Stimulated activated CD8-positive, alpha-beta memory T cell treated with anti-CD3 and anti-CD28 coated beads, Interleukin-7, amount 100 ng/mL, for 48 hours (primary cell): ENCODE measurements at places on chromosomes 7 and 10.

- no peak for DNase-seq
Observed at GRCh38 chr10:127971963-127972615, 65.2 kb downstream of the PTPRE start.

GRCh38 chr10:48289501-48290238 lies 15.2 kb upstream of the FRMPD2 start:
- DNase-seq: no peak

DNA sequence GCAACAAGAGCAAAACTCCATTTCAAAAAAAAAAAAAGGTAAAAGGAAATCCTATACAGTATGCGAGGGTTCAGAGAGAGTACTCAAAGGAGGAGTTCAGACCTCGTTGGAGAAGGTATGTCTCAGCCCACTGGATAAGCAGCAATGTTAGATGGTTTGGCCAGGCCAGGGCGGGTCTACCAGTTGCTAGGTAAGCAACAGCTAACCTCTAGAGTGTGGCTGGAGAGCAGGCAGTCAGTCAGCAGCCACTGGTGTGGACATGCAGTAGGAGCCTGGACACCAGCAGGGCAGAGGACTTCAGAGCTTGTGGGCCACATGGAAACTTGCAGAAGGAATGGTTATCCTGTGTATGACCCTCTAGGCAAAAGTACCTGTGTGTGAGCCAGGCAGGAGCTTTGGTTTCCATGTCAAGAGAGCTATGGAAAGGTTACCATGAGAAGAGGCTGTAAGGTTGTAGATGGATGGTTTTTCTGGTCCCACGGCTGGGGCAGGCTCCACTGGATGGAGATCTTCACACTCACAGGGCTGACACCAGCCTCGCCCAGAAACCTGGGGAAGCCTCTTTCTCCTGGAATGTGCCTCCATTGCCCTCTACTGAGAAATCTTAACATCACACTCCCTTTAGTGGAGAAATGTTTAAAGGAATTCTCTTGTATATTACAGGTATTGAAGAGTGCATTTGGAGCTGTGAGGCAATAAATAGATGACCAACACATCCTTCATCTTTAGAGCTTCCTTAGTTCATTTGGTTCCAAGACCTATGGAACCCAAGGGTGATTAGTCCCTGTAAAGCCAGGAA lies 63.6 kb downstream of the CCDC186 start:
- DNase-seq: no peak

DNA sequence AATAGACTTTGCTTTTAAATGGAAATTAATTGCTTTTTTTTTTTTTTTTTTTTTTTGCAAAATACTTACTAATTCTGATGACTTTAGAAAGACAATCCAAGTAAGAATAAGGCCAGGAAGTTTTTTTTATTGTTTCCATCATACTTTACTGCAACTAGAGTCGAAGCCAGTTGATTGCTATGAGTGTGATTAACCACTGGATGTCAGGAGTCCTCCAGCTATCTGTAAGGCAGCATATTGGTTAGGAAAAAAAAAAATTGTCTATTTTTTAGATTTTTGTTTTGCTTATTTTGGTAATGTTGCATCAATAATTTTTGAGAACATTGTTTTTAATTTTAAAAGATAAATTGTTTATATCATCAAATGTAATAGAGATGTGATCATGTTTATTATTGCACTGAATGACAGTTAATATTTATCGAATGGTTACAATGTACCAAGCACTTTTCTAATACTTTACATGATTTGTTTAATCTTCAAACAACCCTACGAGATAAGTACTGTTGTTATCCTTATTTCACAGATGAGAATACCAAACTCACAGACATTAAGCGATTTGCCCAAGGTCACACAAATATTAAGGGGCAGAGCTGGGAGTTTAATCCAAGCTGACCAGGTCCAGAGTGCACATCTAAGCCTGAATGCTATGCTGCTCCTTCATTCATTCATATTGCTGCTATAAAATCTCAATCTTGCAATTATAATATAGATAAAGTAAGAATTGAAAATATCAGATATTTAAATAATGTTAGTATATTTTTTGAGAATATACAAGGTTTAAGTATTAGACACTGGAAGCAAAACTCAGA lies 19.9 kb upstream of the LMOD2 start:
- DNase-seq: no peak

DNA sequence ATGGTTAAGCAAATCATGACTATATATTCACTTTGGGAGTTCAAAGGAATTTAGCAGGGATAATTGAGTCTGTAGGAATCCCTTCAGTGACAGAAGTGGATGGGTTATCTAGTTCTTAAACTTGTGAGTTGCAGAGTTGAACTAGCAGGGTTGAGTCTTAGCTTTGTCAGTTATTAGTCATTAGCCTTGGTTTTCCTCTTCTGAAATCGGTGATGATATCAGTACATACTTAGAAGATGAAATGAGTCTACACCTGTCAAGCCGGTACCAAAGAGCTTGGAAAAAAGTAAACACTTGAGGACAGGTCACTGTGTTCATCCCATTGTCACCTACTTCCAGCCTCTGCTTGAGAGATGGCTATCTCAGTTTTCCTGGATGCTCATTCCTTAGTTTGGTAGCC lies 73.5 kb downstream of the BUB3 start:
- DNase-seq: no peak

GRCh38 chr7:30710669-30711068 lies 28.4 kb upstream of the CRHR2 start:
- DNase-seq: no peak

GRCh38 chr10:805620-806305 lies 116.3 kb upstream of the DIP2C start:
- no peak for DNase-seq
